Breast epithelium (tissue), 4 donors: ENCODE measurements at places on chromosomes 11 and 22. TPM values are rescaled to one million over a fixed set of nuclear protein-coding genes. Genes with fewer than 3 reads are reported as not detected.

- no peaks in the 10 kb centered on the region for H3K4me1 ChIP-seq
- no peaks in the 10 kb centered on the region for H3K27me3 ChIP-seq
- peak overlapping the region; percentile 38 for H3K27ac ChIP-seq
- no peaks in the 10 kb centered on the region for H3K36me3 ChIP-seq
- no peak for DNase-seq
Observed at GRCh38 chr11:79304599-79305212, 136.1 kb downstream of the TENM4 start.

- no peak overlapping the region for H3K27ac ChIP-seq
- no peak overlapping the region for H3K4me3 ChIP-seq
- no peaks in the 10 kb centered on the region for H3K27me3 ChIP-seq
- H3K4me1 ChIP-seq, result no peaks in the 10 kb centered on the region
Observed at GRCh38 chr11:93653080-93653479, 8.4 kb upstream of the CEP295 start.

GRCh38 chr11:28108958-28109357, 770 bp downstream of the METTL15 start:
- H3K27ac ChIP-seq, result no peak overlapping the region
- no peaks in the 10 kb centered on the region for H3K36me3 ChIP-seq
- H3K4me1 ChIP-seq, result peaks cover 25% of the 10 kb centered on the region
- H3K27me3 ChIP-seq, result no peaks in the 10 kb centered on the region
- peak overlapping the region; percentile 70 for H3K4me3 ChIP-seq
- DNase-seq, result no peak

DNA sequence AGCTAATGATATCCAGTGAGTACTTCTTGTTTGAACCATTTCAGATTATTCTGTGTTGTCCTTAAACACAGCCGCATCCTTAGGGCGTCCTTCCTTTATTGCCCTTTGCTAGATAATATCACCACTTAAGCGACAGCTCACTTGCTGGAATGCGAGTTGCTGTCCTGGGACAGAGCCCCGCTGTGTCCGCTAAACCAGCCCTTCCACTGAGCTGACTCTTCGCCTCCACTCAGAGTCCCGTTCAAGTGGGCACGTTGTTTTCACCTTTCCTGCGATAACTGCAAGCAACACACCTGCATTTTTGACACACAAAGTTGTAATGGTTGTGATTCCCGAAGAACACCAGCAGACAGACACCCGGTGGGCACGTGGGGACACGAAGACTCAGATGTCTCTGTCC, 140.0 kb downstream of the TBC1D22A start:
- no peak for DNase-seq
- no peaks in the 10 kb centered on the region for H3K36me3 ChIP-seq
- no peaks in the 10 kb centered on the region for H3K4me1 ChIP-seq

DNA sequence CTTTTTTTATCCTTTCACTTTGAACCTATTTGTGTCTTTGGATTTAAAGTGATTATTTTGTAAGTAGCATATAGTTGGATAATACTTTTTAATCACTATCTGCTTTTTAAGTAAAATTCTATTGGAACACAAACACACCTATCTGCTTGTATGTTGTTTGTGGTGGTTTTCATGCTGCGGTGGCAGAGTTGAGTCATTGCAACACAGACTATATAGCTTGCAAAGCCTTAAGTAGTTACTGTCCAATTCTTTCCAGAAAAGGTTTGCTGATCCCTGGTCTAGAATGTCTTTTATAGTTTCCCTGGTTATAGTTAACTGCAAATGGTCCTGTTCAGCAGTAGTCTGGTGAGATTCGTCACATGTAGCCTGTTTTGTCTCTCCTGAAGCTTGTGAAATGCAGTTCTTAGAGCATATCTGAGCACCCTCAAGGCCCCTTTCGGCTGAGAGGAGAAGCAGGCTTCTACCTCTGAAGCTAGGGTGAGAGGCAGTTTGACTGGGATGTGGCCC, 21.5 kb downstream of the SHANK3 start:
- H3K4me1 ChIP-seq, result peaks cover 10% of the 10 kb centered on the region
- no peak for DNase-seq
- no peak overlapping the region for H3K27ac ChIP-seq
- H3K27me3 ChIP-seq, result no peaks in the 10 kb centered on the region
- no peak overlapping the region for H3K4me3 ChIP-seq
- no peaks in the 10 kb centered on the region for H3K36me3 ChIP-seq

GRCh38 chr22:20615021-20615420, 107.6 kb downstream of the MED15 start:
- no peak for DNase-seq
- H3K4me1 ChIP-seq, result no peaks in the 10 kb centered on the region
- H3K36me3 ChIP-seq, result no peaks in the 10 kb centered on the region

DNA sequence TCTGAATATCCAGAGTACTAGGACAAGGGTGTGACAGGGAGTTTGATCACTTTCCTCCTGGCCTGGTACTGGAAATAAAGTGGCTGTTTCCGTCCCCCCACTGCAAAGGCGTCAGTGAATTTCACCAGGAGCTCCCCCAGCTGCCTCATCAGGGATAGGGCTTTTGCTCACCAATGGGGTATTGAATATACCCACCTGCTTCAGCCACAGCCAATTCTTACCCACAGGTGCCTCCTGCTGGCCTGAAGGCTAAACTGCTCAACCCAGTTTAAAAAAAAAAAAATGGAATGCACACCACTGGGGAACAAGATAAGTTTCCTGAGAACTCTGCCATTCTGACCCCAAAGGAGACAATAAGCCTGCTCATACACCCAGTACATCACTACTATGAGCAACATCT, 65.3 kb upstream of the MS4A8 start:
- DNase-seq, result no peak
- no peaks in the 10 kb centered on the region for H3K4me1 ChIP-seq
- no peak overlapping the region for H3K4me3 ChIP-seq
- H3K27ac ChIP-seq, result no peak overlapping the region
- no peaks in the 10 kb centered on the region for H3K27me3 ChIP-seq

DNA sequence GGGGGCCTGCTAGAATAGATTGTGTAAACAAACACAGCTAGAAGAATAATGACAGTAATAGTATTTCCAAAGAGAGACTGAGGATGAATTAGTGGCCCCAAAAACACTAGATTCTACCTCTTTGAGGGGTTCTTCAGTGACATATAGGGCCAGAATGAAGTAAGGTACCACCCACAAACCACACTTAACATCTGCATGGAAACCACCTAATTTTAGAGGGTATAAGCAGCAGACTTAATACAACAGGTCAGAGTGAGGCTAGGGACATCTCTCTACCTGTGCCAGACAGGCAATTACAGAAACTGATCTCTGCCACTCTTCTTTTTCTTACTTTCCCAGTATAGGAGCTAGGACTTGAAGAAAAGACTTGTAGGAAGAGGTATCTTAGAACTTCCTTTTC, 20.1 kb downstream of the ELP4 start:
- no peak for DNase-seq
- no peak overlapping the region for H3K27ac ChIP-seq
- no peak overlapping the region for H3K4me3 ChIP-seq
- H3K36me3 ChIP-seq, result no peaks in the 10 kb centered on the region
- H3K27me3 ChIP-seq, result no peaks in the 10 kb centered on the region

DNA sequence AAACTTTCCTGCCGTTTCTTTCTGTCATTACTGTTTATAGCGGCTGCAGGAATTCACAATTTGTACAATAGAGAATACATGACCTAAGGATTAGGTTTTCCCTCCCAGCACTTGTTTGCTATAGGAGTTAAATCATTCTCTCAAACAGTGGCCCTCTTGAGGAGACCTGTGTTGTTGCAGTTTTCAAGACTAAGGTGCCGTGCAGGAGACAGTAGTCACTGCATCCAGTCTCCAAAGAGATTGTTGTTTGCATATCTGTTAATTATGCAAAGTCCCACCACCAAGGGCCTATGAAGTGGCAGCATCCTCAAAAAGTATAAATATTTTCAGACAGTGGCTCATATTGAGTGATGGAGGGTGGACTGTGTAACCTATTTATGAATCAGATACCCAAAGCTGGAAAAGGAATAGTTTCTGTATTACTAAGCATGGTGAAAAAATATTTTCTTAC, 2.3 kb downstream of the PRSS23 start:
- no peaks in the 10 kb centered on the region for H3K36me3 ChIP-seq
- no peaks in the 10 kb centered on the region for H3K4me1 ChIP-seq
- H3K27ac ChIP-seq, result peak overlapping the region; percentile 89
- no peaks in the 10 kb centered on the region for H3K27me3 ChIP-seq
- H3K4me3 ChIP-seq, result peak overlapping the region; percentile 98
- DNase-seq, result no peak

DNA sequence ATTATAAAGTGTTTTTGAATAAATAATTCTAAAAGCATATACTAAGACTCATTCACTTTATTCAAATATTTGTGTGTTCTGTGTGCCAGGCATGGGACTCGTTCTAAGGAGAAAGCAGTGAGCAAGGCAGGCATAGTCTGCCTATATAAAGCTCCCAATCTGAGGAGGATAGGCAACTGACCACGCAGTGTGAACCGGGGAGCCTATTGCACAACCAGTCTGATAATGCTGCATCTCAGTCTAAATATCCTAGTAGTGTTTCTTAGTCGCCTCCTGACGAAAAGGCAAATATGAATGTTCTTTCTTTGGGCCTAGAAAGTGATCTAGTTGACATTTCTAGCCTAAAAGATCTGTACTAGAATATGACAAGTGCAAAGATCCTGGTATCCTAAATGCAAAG, 98.3 kb downstream of the C11orf65 start:
- no peak for DNase-seq
- H3K4me3 ChIP-seq, result no peak overlapping the region
- H3K36me3 ChIP-seq, result no peaks in the 10 kb centered on the region
- H3K27ac ChIP-seq, result no peak overlapping the region
- no peaks in the 10 kb centered on the region for H3K4me1 ChIP-seq

DNA sequence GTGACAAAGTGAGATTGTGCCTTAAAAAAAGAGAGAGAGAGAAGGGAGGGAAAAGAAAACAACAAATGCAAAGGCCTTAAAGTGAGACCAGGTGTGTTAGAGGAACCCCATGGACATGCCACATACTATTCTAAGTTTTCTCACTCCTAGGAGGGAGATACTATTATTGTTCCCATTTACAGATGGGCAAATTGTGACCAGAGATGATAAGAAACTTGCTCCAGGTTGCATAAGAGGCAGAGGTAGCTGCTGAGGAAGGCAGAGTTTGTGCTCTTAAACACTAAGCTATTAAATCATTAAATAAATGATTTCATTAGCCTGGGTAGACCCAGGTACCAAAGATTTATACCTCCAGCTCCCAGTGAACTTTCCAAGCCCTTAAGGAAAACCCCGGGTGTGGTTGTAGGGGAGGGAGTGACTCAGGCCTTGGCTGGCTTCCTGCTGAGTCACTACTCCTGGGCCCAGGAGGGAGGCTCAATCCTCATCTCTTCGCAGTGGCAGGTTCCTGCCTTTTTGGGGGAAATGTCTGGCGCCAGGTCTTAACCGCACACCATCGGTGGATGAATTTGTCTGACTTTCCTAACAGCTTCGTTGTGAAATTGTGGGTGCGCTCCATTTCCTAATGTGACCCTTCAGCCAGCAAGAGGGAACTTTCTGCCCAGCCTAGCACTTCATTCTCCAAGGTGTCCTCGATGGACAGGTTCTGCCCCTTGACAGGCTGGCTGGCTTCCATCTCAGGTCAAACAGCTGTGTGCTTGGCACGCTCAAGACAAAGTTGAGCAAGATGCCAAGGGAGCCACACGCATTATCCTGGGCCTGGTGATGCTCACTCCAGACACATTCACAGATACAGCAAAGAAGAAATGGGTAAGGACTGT, 33.4 kb upstream of the PTPRJ start:
- peak; percentile 62 for DNase-seq
- H3K27me3 ChIP-seq, result no peaks in the 10 kb centered on the region
- H3K4me1 ChIP-seq, result no peaks in the 10 kb centered on the region
- no peak overlapping the region for H3K4me3 ChIP-seq

GRCh38 chr11:117605331-117605730, 191.7 kb downstream of the DSCAML1 start:
- DNase-seq, result no peak
- H3K36me3 ChIP-seq, result no peaks in the 10 kb centered on the region
- H3K27me3 ChIP-seq, result no peaks in the 10 kb centered on the region

GRCh38 chr11:124202951-124203350, 19.8 kb downstream of the OR10D3 start:
- no peak overlapping the region for H3K4me3 ChIP-seq
- H3K27ac ChIP-seq, result no peak overlapping the region
- H3K27me3 ChIP-seq, result no peaks in the 10 kb centered on the region
- no peaks in the 10 kb centered on the region for H3K36me3 ChIP-seq

GRCh38 chr11:134572741-134573675, 161.0 kb upstream of the B3GAT1 start:
- no peaks in the 10 kb centered on the region for H3K36me3 ChIP-seq
- DNase-seq, result no peak
- H3K27me3 ChIP-seq, result no peaks in the 10 kb centered on the region

DNA sequence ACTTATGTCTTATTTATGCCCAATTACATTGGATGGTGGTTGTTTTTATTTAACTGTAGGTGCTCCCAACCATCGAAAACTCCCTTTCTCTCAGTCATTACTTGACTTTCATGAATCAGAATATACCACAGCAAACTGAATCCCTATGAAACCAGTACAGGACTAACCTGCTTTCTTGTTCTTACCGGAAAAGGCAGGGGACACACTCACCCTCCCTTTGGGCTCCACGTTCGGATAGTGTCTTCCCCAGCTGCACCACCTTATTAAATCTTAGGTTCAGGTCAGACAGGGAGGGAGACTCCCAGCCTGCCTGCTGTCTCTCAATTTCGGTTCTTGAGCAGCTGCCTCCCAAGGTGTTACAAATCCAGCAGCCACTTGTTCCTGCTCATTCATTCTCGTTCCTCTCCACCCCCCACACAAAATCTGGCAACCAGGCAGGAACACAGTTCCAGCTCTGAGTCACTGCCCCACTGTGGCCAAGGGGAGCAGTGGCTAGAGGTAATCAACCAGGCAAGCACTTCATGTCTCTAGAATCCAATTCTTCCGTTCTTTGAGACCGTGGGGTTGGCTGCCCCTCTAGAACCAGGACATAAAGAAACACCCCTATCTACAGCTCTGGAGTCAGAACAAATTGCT, 133.0 kb downstream of the PLEKHA7 start:
- H3K36me3 ChIP-seq, result no peaks in the 10 kb centered on the region
- no peak for DNase-seq
- no peaks in the 10 kb centered on the region for H3K4me1 ChIP-seq
- peak overlapping the region; percentile 46 for H3K27ac ChIP-seq
- no peaks in the 10 kb centered on the region for H3K27me3 ChIP-seq
- no peak overlapping the region for H3K4me3 ChIP-seq

DNA sequence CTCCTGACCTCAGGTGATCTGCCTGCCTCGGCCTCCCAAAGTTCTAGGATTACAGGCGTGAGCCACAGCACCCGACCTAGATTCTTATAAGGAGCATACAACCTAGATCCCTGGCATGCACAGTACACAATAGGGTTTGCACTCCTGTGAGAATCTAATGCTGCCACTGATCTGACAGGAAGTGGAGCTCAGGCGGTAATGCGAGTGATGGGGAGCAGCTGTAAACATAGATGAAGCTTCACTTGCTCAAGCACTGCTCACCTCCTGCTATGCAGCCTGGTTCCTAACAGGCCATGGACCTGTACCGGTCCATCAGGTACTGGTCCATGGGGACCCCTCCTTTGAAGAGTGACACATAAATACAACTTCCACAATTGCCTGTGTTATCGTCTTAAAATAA, 44.8 kb upstream of the EIF3M start:
- DNase-seq, result no peak
- no peaks in the 10 kb centered on the region for H3K36me3 ChIP-seq
- no peak overlapping the region for H3K27ac ChIP-seq
- no peaks in the 10 kb centered on the region for H3K27me3 ChIP-seq
- no peak overlapping the region for H3K4me3 ChIP-seq

- H3K27me3 ChIP-seq, result no peaks in the 10 kb centered on the region
- DNase-seq, result no peak
Observed at GRCh38 chr22:32897400-32897799, 95.9 kb downstream of the TIMP3 start.

HEPHL1 gene
- 0.33 TPM for total RNA-seq

NXPE2 gene
- total RNA-seq, result 0.80 TPM

OR2AT4 gene
- not detected for total RNA-seq

ZDHHC8 gene
- total RNA-seq, result 10.2 TPM

MB gene
- 13.1 TPM for total RNA-seq

MRGPRX4 gene
- not detected for total RNA-seq

MRGPRF gene
- 21.3 TPM for total RNA-seq

SYNGR1 gene
- 20.5 TPM for total RNA-seq
